Smooth muscle cell of the brain vasculature (primary cell): ENCODE measurements at places on chromosomes 6 and 20.

DNA sequence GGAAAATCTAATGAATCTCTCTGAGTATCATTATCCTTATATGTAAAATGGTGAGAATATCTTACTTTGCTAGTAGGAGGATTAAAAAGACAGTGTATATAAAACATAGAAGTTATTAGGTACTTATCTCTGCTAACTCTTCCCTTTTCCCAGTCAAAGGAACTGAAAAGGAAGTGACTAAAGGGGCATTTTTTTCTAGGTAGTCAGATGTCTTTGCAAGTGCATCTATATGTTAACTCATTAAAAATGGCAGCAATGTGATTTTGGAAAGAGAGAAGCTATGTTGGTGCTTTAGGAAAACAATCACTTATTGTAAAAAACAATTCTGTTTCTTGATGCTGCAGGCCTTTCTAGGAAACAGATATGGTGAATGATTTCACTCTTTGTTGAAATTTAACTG lies 180.9 kb downstream of the SAMD5 start:
- no peak for DNase-seq

DNA sequence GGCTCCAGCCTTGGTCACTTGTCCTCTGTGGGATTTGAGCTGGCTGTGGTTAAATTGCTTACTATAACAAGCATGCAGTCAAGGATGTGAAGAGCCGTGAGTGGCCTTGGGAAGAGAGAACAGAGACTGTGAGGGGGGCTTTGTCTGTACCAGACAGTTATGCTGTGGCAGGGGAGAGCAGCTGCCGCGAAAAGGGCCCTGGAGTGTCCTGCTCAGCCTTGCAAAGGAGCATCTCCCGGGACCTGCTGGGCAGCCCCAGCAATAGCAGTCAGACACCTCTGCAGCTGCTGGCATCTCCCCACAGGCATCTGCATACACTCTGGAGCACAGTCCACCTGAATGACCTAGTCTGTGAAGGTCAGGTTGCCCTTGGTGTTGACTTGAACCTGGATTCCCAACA lies 6.3 kb downstream of the EBF4 start:
- no peak for DNase-seq

DNA sequence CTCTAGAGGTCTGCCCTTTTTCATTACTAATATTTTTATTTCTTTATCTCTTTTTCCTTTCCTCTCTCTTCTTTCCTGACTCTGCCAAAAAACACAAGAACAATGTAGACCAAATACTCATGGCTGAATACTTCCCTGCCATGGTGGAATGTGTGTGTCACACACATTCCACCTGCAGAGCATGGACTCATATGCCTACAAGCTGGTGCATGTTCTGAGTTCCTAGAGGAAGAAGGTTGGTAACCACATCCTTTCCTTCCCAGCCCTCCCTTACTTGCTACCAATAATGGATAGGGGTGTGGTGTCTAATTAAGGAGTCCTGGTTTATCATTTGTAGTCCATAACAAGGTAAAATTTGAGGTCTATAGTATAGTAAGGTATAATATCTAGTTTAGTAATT lies 15.2 kb upstream of the CST9L start:
- DNase-seq: no peak

DNA sequence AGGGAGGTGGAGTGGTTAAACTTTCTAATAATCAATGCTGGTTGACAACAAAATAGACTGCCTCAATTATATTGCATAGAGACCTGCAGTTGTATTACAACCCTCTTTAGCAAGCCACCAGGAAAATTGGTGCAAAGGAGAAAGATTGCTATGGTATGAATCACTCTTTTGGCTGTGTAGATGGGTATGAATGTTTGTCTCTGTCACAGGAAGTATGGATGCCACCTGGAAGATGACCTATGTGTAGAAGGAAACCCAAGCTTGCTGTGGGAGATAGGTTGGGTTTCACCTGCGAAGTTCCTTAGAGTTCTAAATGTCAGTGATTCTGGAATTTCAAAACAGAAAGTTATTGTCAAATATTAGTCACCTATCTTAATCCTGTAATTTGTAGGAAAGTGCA lies 134.6 kb downstream of the SOBP start:
- no peak for DNase-seq

DNA sequence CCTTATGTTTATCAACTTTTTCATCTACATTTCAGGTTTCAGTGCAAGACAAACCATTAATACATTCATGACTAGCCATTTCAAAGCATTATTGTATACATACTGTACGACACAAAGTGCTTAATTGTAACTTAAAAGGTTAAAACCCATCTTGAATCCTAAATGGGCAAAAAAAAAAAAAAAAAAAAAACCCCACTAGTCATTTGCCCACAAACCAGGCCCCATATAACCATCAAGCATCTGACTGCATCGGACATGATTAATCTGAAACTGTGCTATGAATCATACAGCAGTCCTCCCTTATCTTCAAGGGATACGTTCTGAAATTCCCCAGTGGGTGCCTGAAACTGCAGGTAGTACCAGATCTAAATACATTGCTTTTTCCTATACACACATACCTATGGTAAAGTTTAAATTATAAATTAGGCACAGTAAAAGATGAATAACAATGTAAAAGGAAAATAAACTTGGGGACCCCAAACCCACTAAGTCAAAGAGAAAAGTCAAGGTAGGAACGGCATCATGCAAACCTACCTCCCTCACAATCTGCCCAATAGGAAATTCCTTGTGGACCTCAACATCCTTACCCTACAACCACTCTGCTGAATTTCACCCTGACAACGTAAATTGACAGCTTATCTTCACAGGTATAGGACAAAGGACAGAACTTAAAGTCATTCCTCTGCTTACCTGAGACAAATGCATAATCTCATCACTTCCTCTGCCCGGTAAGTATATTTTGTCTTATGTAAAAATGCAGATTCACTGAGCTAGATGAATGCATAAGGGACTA lies 14.3 kb downstream of the B4GALT5 start:
- DNase-seq: no peak

DNA sequence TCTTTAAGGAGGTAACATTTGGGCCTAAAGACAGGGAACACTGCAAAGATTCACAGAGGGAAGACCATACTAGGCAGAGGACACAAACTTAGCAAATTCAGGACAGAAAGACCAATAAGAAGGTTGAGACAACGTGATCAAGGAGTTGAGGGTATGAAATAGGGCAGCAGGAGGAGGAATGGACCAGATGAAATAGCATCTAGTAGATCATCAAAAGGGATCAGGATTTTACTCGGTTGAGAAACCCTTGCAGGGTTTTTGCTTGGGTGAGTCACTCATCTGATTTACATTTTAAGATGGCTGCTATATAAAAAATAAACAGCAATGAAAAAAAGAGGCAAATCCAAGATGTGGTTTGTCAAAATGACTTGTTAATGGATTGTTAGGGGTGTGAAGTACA lies 4.7 kb downstream of the BCLAF1 start:
- DNase-seq: no peak

DNA sequence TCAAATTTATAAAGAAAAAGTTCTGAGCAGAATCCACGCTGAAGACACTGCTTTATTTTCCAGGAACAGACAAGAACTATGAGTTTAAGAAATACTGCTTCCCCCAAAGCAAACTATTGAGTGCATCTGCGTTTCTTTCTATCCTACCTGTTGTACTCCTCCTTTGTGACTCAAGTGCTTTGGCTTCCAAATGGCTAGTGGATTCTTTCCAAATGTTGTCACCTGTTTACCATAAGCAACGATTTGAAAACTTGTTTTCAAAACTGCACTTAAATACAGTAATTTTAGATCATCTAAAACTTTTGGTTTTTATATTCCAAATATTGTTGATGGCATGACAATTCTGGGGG lies 9.5 kb downstream of the PXDC1 start:
- DNase-seq: no peak

DNA sequence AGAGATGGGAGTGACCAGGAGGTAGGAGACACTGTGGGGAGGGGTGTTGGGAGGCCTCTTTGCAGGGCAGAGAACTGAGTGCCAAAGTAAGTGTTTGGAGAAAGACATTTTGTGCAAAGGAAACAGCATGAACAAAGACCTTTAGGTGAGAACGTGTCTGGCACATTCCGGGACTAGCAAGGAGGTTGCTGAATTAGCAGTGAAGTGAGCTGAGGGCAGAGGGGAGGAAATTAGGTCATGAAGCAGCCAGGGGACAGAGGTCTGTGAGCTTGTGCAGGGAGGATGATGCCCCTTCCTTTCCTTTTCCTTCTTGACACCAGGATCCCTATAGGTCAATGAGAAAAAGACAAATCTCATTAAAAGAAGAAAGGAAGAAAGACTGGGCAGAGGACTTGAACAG lies 21.4 kb upstream of the AHCY start:
- no peak for DNase-seq
